ENCODE measurements at places on chromosomes 7 and 10. TPM values are rescaled to one million over a fixed set of nuclear protein-coding genes. Genes with fewer than 3 reads are reported as not detected.
A peak's percentile ranks its signal among the peaks of the same experiment; 100 is the strongest.

GRCh38 chr10:98899018-98899417 is 336.6 kb downstream of the HPSE2 start:
- no peak overlapping the region for H3K27ac ChIP-seq
- H3K36me3 ChIP-seq: no peaks in the 10 kb centered on the region
- DNase-seq: no peak
- no peaks in the 10 kb centered on the region for H3K4me1 ChIP-seq
- H3K4me3 ChIP-seq: no peak overlapping the region

- DNase-seq: no peak
- H3K4me3 ChIP-seq: no peak overlapping the region
- peaks cover 72% of the 10 kb centered on the region for H3K4me1 ChIP-seq
- no peaks in the 10 kb centered on the region for H3K36me3 ChIP-seq
- H3K27ac ChIP-seq: peak overlapping the region; percentile 30
Observed at GRCh38 chr7:47446871-47447466, 134.9 kb downstream of the TNS3 start.

DNA sequence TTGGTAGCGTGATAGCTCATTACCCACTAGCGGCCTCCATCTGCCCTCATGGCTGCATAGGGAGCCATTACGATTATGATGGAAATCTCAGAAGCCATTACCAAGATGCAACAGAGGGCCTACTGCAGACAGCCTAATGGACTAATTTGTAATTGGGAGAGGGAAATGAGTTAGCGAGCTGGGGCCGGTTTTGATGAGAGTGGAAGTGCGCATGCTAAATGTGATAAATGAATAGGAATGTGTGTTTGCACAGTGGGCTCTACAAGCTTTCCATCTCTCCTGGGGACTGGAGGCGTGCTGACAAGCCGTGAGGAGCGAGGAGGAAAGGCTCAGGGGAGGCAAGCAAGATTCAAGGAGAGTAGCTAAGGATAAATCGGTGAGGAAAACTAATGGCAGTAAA is 644.5 kb upstream of the GALNT17 start:
- no peak overlapping the region for H3K4me3 ChIP-seq
- no peak for DNase-seq
- peaks cover 6% of the 10 kb centered on the region for H3K4me1 ChIP-seq
- no peaks in the 10 kb centered on the region for H3K27me3 ChIP-seq
- H3K36me3 ChIP-seq: no peaks in the 10 kb centered on the region

GRCh38 chr7:109893231-109893630 is 1197.7 kb upstream of the LRRN3 start:
- peak overlapping the region; percentile 16 for H3K4me3 ChIP-seq
- no peak for DNase-seq
- H3K36me3 ChIP-seq: no peaks in the 10 kb centered on the region
- no peaks in the 10 kb centered on the region for H3K4me1 ChIP-seq
- no peak overlapping the region for H3K27ac ChIP-seq

DNA sequence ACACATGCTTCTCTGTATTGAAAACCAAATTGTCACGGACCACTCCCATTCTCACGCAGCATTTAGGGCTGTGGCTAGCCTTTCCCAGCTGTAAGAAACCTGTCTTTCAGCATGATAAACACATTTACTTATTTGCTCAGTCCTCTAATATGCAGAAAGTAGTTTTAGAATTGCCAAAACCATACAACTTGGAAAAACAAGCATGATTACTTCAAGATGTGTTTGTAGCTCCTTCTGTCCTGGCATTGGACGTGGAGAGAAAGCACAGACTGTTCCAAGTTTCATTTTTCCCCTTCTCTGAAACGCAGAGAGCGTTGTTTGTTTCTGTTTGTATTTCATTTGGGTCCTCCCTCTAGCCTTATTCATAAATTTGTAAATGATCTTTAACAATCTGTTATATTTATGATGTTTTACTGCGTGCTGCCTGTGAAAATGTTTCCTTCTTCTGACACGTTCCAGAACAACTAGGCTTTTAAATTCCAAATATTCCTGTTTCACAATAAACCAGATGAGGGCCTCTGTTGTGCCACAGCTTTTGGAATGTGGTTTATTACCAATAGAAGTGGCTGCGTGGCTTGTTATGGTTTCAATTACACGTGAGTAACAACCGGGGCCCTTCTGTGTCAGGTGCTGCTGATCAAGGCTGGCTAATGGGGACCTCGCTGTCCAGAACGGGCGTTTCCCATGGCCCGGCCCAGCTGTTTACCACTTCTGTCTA is 26.1 kb downstream of the MNX1 start:
- peak overlapping the region; percentile 4 for H3K27ac ChIP-seq
- DNase-seq: no peak
- peaks cover 8% of the 10 kb centered on the region for H3K27me3 ChIP-seq

GRCh38 chr7:48959676-48960075 is 35.3 kb downstream of the CDC14C start:
- no peak overlapping the region for H3K4me3 ChIP-seq
- H3K27ac ChIP-seq: no peak overlapping the region
- H3K4me1 ChIP-seq: no peaks in the 10 kb centered on the region
- no peaks in the 10 kb centered on the region for H3K27me3 ChIP-seq
- H3K36me3 ChIP-seq: no peaks in the 10 kb centered on the region
- DNase-seq: no peak

- no peak for DNase-seq
- H3K4me3 ChIP-seq: no peak overlapping the region
- no peaks in the 10 kb centered on the region for H3K4me1 ChIP-seq
Observed at GRCh38 chr7:46871516-46871915, 710.4 kb downstream of the TNS3 start.

GRCh38 chr10:43928425-43928968 is 279.8 kb upstream of the ZNF32 start:
- no peak overlapping the region for H3K4me3 ChIP-seq
- DNase-seq: no peak
- no peaks in the 10 kb centered on the region for H3K27me3 ChIP-seq
- H3K27ac ChIP-seq: no peak overlapping the region
- peaks cover 9% of the 10 kb centered on the region for H3K4me1 ChIP-seq

DNA sequence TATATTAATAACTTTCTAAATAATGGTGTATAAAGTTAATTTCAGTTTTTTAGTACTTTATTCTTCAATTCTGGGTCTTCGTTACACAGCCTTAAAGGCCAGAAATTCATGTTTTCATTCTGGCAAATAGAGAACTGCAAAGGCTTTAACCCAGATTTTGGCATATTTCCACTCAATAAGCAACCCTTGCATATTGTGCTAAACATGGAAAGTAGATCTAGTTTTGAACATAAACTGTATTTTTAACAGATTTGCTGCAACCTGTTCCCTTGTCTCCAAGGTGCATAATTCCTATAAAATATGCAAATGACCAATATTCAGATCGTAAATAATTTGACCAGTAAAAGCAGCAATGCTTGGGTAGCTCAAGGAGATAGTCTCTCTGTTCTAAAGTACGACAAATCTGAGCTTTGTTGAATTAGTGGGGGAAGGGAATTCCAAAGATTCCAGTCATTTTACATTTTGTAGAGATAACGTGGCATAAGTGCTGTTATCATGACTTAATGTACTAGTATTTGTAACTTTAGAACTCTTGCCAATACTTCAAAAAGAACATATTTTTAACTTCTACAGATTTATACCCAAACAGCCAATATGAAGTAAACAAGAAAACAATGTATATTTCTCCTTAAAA is 46.4 kb upstream of the RSBN1L start:
- no peaks in the 10 kb centered on the region for H3K27me3 ChIP-seq

DNA sequence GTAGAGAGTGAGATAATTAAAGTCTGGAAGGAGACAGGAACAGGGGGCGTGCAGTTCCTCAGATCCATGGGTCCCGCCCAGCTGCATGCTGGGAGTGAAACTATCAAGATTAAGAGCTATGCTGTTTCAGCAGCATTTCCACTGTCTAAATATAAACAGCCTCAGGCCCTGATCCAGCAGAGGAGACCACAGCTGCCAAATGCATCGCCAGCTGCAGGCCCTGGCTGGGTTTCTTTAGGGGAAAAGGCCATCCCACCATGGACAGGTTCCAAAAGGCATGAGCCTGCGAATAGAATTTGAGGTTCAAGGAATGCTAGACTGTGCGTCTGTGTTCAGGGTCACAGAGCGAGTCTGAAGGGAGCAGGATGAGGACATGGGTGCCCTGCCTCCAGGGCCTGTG is 411.4 kb downstream of the PAXIP1 start:
- H3K4me1 ChIP-seq: no peaks in the 10 kb centered on the region
- no peaks in the 10 kb centered on the region for H3K36me3 ChIP-seq
- peaks cover 8% of the 10 kb centered on the region for H3K27me3 ChIP-seq
- DNase-seq: no peak
- H3K4me3 ChIP-seq: no peak overlapping the region

- DNase-seq: no peak
- H3K4me3 ChIP-seq: no peak overlapping the region
- no peak overlapping the region for H3K27ac ChIP-seq
- H3K27me3 ChIP-seq: no peaks in the 10 kb centered on the region
- H3K36me3 ChIP-seq: no peaks in the 10 kb centered on the region
- no peaks in the 10 kb centered on the region for H3K4me1 ChIP-seq
Observed at GRCh38 chr7:137539111-137539715, 195.7 kb upstream of the PTN start.

GRCh38 chr7:116942504-116942903 is 10.8 kb upstream of the ST7 start:
- H3K27ac ChIP-seq: no peak overlapping the region
- no peaks in the 10 kb centered on the region for H3K36me3 ChIP-seq
- H3K27me3 ChIP-seq: no peaks in the 10 kb centered on the region
- H3K4me1 ChIP-seq: no peaks in the 10 kb centered on the region
- no peak for DNase-seq

GRCh38 chr7:131431289-131431688 is 103.6 kb downstream of the MKLN1 start:
- H3K36me3 ChIP-seq: peaks cover 21% of the 10 kb centered on the region
- H3K4me3 ChIP-seq: no peak overlapping the region
- DNase-seq: peak; percentile 38
- peak overlapping the region; percentile 44 for H3K27ac ChIP-seq

- H3K4me3 ChIP-seq: no peak overlapping the region
- H3K27ac ChIP-seq: no peak overlapping the region
- H3K36me3 ChIP-seq: no peaks in the 10 kb centered on the region
- peaks cover 4% of the 10 kb centered on the region for H3K27me3 ChIP-seq
- DNase-seq: no peak
Observed at GRCh38 chr7:115851291-115851690, 179.3 kb downstream of the TFEC start.

DNA sequence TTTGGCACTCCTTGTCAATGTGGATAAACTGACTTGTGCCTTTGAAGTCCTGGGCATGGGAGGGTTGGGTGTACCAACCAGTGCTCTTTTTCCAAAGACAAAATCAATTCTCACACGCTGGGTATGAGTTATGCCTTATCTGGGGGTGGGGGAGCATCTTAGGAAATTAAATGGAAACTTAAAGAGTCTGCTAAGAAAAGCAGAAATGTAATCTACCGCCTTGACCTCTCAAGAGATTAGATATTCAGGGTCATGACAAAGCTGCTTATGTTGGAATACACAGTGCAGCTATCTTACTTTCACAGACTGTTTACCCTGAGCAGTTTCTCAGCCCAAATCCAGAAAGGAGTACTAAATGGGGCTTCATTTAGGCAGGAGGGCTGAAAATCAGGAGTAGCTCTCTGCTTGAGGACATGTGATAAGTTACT is 2.6 kb downstream of the MEST start:
- H3K36me3 ChIP-seq: no peaks in the 10 kb centered on the region
- DNase-seq: no peak

- DNase-seq: no peak
- H3K27ac ChIP-seq: no peak overlapping the region
- no peaks in the 10 kb centered on the region for H3K27me3 ChIP-seq
- H3K4me3 ChIP-seq: no peak overlapping the region
Observed at GRCh38 chr7:43546231-43546630, 36.7 kb upstream of the STK17A start.

- H3K27ac ChIP-seq: no peak overlapping the region
- no peak overlapping the region for H3K4me3 ChIP-seq
- no peaks in the 10 kb centered on the region for H3K36me3 ChIP-seq
- no peak for DNase-seq
Observed at GRCh38 chr7:142356166-142356565, 98.3 kb upstream of the PRSS58 start.

GRCh38 chr7:98511175-98511574 is 105.9 kb upstream of the NPTX2 start:
- H3K36me3 ChIP-seq: no peaks in the 10 kb centered on the region
- no peak for DNase-seq
- no peak overlapping the region for H3K4me3 ChIP-seq
- peaks cover 30% of the 10 kb centered on the region for H3K27me3 ChIP-seq
- H3K27ac ChIP-seq: no peak overlapping the region
- H3K4me1 ChIP-seq: no peaks in the 10 kb centered on the region

- no peaks in the 10 kb centered on the region for H3K27me3 ChIP-seq
- H3K36me3 ChIP-seq: no peaks in the 10 kb centered on the region
- H3K4me1 ChIP-seq: peaks cover 43% of the 10 kb centered on the region
- H3K4me3 ChIP-seq: no peak overlapping the region
- no peak for DNase-seq
Observed at GRCh38 chr10:61986788-61987492, 85.4 kb downstream of the ARID5B start.

GRCh38 chr10:3741688-3742461 is 43.1 kb downstream of the KLF6 start:
- no peaks in the 10 kb centered on the region for H3K27me3 ChIP-seq
- H3K4me3 ChIP-seq: no peak overlapping the region
- H3K36me3 ChIP-seq: no peaks in the 10 kb centered on the region
- no peak for DNase-seq

GRCh38 chr7:21054427-21055112 is 267.9 kb upstream of the SP8 start:
- H3K27me3 ChIP-seq: no peaks in the 10 kb centered on the region
- no peak overlapping the region for H3K27ac ChIP-seq
- H3K4me1 ChIP-seq: no peaks in the 10 kb centered on the region
- no peak for DNase-seq

DNA sequence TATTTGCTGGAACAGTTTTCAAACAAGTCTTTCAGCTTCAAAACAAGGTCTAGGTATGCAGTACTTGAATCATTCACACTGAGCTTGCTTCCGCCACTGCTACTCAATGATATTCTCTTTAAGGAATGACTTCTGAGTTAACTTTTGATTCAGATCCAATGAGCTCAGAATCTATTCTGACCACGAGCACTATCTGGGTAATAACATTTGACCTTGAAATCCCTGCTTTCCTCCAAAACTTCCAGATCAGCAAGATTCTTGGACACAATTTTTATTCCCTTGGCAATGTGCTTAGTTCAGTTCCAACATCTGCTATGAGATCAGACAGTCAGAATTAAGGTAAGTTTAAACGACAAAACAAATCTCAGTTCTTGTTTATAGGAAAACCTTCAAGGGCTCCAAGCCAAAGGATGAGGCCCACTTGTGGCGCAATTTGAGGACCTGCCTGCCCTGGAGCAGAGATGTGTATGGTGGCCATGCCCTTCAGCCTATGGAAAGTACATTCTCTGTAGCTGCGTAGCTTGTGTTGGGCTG is 87.2 kb downstream of the RNF216 start:
- no peaks in the 10 kb centered on the region for H3K27me3 ChIP-seq
- H3K4me1 ChIP-seq: peaks cover 99% of the 10 kb centered on the region
- H3K4me3 ChIP-seq: peak overlapping the region; percentile 52
- no peaks in the 10 kb centered on the region for H3K36me3 ChIP-seq
- no peak for DNase-seq

Gene SLC29A4
- total RNA-seq: 3.7 TPM

Gene KLF14
- total RNA-seq: 0.11 TPM

Gene SLC26A5
- not detected for total RNA-seq

Gene IQCE
- 11.5 TPM for total RNA-seq

Gene ABCA13
- total RNA-seq: not detected

Gene OR2A1
- not detected for total RNA-seq

Gene ATG9B
- total RNA-seq: not detected

Gene MLLT10
- total RNA-seq: 18.7 TPM

Gene ITPRIP
- 35.4 TPM for total RNA-seq

Gene DKK1
- total RNA-seq: not detected

Gene METTL27
- 0.44 TPM for total RNA-seq

Gene CLEC2L
- total RNA-seq: 0.25 TPM

Gene HTR5A
- not detected for total RNA-seq

Gene VIPR2
- total RNA-seq: 17.5 TPM
